ENCODE measurements at places on chromosomes 6 and 20.

- no peak for DNase-seq
Observed at GRCh38 chr6:118679327-118679901, 28.0 kb upstream of the CEP85L start.

DNA sequence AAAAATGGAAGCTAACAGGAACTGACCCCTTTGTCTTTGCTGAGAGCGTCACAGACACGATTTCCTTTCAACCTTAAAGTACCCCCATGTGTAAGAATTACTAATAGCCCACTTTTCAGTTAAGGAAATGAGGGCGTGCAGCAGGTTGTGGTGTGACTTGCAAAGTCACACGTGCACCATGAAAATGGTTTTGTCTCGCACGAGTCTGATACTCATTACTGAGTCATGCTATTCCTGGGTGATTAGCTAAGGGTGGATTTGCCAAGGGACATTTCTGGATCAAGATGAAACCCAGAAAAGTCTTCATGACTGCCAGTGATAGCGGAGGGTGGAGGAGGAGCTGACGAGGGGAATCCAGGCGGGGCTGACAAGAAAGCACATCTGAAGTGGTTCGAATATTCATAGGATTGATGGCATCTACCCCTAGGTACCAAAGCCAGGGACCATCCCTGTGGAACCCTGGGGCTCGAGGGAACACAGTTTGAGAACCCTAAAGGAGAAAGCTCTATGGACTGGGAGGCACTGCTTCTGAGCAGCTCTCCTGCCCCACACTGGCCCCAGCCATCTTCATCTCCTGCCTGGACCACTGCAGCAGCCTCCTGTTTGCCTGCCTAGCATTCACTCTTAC, 12.1 kb upstream of the NFATC2 start:
- no peak for DNase-seq

DNA sequence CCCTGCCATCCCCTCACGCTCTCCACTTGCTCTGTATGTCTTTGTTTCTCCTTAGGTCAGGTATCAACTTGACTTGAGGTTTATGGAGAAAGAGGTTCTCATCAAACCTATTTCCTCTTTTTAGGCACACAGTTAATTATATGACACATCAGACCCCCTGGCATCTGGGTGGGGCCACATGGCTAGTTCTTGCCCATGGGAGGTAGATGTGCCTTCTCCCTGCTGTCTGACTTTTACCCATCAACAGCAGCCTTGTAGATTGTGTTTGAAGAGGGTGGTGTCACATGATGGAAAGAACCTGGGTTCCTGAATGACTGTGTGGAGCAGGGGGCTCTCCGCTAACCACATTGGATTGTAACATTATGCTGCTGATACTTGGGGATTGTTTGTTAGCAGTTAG, 7.2 kb upstream of the UQCC2 start:
- DNase-seq, result no peak

DNA sequence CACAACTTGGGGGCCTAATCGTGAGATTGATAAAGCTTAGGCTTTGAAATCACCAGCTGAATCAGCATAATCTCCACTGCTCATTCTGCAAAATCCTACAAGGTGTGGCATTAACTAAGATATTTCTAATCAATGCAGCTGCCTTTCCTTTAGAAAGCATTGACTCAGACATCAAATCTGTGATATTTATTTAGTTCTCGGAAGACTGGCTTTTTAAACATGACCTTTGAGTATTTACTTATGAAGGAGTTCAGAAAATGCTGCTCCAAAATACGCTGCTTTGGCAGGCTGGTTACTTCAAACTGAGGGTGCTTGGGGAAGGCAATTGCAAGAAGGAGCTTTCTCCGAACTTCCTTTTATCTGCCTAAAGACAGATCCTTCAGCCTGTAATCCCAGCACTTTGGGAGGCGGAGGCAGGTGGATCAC, 23.7 kb upstream of the FUCA2 start:
- no peak for DNase-seq

- DNase-seq, result no peak
Observed at GRCh38 chr6:7568021-7568420, 22.0 kb upstream of the SNRNP48 start.

Data from stimulated activated CD8-positive, alpha-beta memory T cell treated with anti-CD3 and anti-CD28 coated beads, Interleukin-4, amount 100 ng/mL, for 1 hour (primary cell).